ENCODE measurements at places on chromosomes 11 and 22.
A peak's percentile ranks its signal among the peaks of the same experiment; 100 is the strongest.

DNA sequence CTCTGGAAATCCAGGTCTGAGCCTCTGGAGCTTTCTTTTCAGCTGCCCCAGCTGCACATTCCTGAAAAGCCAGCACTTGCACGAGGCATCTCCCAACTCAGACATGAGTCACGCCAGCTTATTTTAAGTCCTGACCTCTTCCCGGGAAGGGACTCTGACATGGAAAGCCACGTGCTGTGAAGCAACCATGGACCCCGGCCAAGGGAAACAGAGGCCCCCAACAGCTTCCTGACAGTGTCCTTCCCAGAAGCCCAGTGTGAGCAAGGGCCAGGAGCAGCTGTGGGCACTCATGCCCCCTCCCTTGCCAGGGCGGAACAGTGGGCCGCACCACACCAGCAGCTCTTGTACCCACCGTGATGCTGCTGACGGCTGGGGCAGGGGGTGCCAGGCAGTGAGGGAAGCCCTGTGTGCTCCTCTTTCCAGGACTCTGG is 118.8 kb upstream of the CADM1 start:
- no peak for DNase-seq

DNA sequence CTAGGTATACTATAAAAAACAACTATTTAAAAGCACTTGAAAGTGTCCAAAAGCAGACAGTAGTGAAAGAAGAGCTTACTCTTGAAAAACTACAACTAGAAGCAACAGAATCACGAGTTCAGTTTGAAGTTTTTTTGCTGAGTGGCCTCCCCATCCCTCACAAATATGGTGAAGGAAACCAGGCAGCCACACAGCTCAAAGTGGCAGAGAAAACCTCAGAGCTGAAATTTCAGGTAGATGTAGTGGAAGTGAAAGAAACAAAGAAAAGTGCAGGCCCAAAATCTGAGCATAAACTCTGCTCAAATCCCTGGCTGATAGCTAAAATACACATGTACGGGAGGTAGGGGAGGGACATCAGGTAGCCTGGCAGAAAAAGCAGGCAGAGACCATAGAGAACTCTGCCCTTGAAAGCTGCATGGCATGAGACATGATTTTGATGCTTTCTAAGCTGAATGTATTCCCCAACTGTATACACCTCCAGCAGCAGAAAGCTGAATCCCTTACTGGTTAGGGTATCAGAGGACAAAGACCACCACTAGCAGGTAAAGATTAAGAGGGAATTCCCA is 12.1 kb downstream of the BTBD10 start:
- peak; percentile 66 for DNase-seq

DNA sequence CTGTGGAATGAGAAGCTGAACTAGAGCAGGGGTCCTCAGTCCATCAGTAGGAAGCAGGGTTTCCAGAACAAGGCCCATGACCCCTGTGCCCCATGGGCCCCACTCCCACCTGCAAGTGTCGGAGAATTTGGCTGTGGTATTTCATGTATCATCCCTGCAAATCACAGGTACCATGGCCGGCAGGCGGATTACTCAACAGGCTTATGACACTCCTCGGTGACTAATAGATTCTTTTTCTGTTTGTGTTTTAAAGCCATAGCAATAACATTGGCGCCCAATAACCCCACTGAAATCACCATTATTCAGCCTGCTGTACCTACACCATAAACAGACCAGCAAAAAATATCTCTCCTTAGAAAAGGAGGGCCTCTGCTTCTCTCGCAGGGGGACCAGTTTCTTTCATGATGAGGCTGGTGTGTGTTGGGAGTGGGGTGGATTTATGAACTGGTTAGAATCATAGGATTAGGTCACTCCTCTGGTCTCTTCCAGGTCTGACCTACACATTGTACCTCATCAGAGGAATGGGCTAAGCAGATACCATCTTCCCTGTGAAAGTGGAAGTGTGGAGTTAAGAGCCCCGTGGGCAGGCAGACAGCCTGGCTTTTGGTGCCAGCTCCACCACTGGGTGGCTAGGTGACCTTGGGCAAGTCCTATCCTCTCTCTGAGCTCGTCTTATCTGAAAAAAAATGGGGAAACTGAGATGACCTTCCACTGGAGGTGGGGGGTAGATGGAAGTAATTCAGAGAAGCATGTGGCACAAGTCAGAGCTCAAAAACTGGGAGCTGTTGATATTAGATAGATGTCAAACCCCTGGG is 60.2 kb upstream of the WNT11 start:
- DNase-seq, result no peak

- no peak for DNase-seq
Observed at GRCh38 chr11:118238421-118238820, 13.6 kb upstream of the JAML start.

DNA sequence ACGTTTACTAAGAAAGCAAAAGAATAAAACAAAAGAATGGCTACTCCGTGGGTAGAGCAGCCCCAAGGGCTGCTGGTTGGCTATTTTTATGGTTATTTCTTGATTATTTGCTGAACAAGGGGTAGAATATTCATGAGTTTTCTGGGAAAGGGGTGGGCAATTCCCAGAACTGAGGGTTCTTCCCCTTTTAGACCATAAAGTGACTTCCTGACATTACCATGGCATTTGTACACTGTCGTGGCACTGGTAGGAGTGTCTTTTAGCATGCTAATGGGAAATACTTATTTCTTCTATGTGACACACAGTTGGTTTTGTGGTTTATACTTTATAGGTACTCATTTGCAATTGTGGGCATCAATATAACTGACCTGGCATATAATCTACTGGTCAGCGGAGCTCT is 56.3 kb downstream of the SLN start:
- no peak for DNase-seq

GRCh38 chr11:67025750-67026149 is 2.8 kb downstream of the SYT12 start:
- no peak for DNase-seq

DNA sequence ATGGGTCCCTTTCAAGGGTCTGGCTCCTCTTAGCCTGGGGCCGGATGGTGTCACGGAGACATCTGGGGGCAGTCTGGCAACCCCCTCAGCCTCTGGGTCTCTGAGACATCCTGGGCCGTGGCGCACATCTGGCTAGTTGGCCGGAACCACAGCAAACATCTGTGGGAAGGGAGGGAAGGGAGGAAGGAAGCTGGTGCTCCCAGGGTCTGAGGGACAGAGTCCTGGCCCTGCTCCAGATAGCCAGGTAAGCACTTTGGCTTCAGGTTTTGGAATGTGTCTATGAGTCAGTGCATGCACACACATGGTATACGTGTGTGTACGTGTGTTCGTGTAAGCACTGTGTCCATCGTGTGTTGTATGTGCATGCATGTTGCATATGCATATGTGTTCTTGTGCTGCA is 225.1 kb downstream of the MN1 start:
- DNase-seq, result no peak

- DNase-seq, result no peak
Observed at GRCh38 chr11:79427611-79428327, 13.1 kb downstream of the TENM4 start.

- DNase-seq, result no peak
Observed at GRCh38 chr11:100578831-100579311, 108.2 kb upstream of the ARHGAP42 start.

GRCh38 chr11:108853864-108854263 is 189.0 kb downstream of the DDX10 start:
- peak; percentile 53 for DNase-seq

DNA sequence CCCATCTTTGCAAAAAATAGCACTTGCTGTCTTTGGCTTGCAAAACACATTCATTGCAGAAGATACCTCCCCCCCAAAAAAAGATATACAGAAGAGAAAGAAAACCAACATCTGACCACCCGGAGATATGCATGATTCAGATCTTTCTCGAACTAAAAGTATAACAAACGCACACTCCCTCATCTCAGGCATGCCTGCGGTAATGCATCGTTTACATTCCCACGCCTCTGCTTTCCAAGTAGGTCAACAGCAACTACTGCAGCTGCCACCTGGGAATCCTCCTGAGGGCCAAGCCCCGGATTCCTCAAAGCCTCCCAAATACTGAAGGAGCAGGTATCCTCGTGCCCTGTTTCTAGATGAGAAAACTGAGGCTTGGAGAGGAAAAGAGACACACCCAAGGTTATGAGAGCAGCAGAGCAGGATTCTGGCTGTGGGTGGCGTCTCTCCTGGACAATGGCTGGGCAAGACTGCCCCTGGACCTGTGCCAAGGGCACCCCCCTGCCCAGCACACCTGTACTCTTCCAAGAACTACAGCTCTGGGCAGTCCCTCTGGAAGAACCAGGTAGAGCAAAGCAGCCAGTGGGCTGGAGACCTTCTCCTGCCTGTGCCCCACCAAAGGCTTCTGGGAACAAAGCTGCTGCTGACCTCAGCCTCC is 38.1 kb downstream of the NUP50 start:
- no peak for DNase-seq

GRCh38 chr11:17021511-17021910 is 7.3 kb upstream of the PLEKHA7 start:
- DNase-seq, result no peak

- DNase-seq, result no peak
Observed at GRCh38 chr11:65934014-65934413, 11.3 kb upstream of the TSGA10IP start.

GRCh38 chr22:38900677-38901076 is 28.7 kb upstream of the CBX6 start:
- DNase-seq, result peak; percentile 55

DNA sequence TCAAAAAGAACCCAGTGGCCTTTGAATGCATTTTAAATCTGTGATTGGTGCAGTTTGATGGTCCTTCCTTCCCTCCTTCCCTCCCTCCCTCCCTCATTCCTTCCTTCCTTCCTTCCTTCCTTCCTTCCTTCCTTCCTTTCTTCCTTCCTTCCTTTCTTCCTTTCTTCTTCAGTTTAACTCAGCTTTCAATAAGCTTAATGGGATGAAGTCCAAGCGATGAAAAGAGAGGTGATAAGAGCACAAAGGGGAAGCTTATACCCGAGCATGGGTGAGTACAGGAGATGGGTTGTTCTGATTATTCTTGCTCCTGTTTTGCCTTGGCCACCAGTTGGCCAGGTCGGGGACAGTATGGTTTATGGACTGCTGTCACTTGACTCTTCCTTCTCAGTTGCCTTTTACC is 605.6 kb downstream of the NTM start:
- DNase-seq, result no peak

GRCh38 chr11:107785401-107785800 is 73.2 kb downstream of the SLC35F2 start:
- DNase-seq, result no peak

DNA sequence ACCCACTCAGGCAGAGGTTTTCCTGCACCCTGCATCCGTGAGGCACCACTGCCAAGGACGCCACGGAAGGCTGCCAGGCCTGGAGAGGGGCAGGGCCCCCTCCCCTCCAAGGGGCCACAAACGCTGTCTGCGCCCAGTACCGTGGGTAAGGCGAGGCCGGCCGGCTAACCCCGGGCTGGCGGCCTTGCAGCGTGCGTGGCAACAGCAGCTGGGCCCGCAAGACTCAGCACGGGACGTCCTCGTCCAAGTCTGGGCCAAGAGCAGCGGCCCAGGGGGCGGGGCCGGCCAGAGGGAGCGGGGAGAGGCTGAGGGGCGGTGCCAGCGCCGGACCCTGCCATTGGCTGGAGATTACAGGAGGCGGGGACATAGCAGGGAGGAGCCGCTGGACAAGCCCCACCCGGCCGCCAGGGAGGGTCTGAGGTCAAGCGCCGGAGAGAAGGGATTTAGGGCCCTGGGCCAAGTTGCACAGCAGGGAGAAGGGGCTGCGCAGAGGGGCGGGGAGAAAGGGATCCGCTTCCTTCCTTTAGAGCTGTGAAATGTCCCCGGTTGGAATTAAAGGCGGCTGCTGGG is 16.0 kb downstream of the SLC43A1 start:
- DNase-seq, result no peak

- no peak for DNase-seq
Observed at GRCh38 chr11:83054001-83054400, 17.7 kb downstream of the RAB30 start.

GRCh38 chr11:117795638-117796455 is 1.2 kb downstream of the DSCAML1 start:
- DNase-seq, result no peak

- DNase-seq, result no peak
Observed at GRCh38 chr11:10926801-10927211, 69.0 kb upstream of the ZBED5 start.

DNA sequence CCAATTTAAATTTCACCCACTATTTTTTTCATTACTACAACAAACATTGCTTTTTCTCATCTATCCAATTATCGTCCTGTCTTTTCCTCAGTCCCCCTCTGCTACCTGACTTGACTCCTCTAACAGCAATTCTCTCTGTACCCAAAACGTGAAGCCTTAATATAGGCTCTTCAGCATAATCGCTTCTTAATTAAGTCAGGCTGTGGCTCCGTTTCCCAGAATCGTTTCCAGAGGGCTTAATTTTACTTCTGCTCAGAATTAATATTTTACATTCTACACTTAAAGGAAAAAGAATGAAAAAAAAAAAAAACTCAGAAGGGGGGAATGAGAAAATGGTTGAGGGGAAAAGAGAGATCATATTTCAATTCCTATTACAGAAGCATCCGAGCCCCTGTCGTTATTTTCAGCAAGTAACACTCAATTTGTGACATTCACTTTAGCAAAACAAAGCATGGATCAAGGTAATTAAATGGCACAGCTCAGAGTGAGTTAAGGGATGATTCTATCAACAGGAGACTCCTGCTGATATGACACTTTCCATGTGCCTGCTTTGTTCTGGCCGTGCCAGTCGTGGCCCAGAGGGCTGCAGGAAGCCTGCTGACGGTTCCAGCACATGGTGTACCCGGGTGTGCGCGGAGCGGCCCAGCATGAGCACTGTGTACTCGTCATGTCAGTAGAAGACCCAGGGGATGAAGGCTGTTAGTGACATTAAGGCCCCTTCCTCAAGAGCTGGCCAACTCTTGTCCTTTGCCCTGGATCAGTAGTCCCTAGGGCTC is 272.5 kb downstream of the NTM start:
- no peak for DNase-seq

DNA sequence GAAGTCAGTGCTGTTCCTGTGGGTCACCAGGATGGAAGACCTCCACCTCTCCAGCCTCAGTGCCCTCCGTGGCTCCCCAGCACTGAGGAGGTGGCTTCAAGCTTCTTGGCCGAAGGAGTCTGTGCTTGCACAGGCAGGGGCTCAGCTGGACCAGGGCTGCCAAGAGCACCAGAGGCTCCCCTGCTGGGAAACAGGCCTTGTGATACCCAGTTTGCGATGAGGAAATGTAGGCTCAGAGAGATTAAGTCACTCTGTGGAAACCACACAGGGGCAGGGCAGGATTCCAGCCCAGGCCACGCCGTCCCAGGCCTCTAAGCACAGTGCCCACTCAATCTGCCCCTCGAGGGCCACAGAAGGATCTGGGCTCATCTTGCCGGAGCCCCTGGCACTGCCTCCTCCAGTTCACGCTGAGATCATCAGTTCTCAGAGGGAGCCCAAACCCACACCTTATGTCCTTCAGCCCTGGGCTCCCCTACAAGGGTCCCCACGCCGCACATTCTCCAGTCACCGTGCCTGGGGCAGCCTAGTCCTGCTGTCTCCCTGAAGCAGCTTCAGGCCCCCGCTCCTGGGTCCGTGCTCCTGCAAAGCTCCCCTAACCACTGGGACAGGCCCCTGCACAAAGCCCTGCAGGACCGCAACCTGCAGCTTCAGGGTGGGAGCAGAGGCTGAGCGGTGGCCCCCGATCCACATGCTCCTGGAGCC is 21.6 kb downstream of the ANO1 start:
- DNase-seq, result no peak

GRCh38 chr11:69189059-69189458 is 33.3 kb downstream of the SMIM38 start:
- DNase-seq, result no peak
